Renal pelvis (tissue), 12 donors: ENCODE measurements at places on chromosomes 5 and 9.
A peak's percentile ranks its signal among the peaks of the same experiment; 100 is the strongest.

DNA sequence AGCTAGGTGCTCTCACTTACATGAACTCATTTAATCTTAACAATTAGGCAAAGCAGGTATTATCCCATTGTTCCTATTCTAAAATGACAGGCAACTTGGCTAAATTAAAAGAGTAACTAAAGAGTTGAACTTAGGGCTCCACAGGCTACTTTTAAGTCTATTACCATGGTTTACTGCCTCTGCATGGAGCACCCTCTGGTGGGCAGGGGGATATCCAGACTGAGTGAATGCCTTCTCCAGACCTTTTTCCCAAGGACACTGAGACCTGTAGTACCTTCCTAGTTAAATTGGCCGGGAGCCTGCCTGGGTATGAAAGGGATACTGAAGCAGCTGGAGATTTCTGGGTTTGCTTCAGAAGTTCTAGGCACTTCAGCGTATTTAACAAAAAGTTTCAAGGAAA lies 238.1 kb downstream of the ELAVL2 start:
- no peak for DNase-seq

- no peak for DNase-seq
These were observed 306.6 kb downstream of the FBXL7 start for GRCh38 chr5:15806613-15807012.

- DNase-seq, result no peak
These were observed 3.8 kb upstream of the PRKAA1 start for GRCh38 chr5:40801771-40802562.

DNA sequence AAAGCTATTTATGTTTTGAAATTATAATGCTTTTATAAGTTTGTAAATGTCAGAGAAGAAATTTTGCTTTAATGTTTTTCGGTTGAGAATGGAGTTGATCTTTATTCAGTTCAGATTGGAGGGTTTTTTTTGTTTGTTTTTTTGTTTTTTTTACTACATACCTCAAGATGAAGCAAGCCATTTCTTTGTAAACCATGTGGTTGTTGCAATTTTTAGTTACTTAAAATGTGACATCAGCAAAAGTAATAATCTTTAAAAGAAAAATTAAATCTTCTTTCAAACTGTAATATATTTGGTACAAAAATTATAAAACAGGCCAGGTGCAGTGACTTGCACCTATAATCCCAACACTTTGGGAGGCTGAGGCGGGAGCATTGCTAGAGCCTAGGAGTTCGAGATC lies 102.6 kb downstream of the CDC42SE2 start:
- DNase-seq, result no peak

GRCh38 chr9:73151653-73152542 lies at the start of gene ANXA1:
Gene ANXA1, plus strand, starts transcription at chr9:73151865. Its CDS starts 6,671 bp downstream, at chr9:73158536.
- no peak for DNase-seq

GRCh38 chr9:6641561-6641960 lies 4.0 kb downstream of the GLDC start:
- DNase-seq, result no peak

- no peak for DNase-seq
These were observed 6.2 kb upstream of the SCAMP1 start for GRCh38 chr5:78354066-78354670.

DNA sequence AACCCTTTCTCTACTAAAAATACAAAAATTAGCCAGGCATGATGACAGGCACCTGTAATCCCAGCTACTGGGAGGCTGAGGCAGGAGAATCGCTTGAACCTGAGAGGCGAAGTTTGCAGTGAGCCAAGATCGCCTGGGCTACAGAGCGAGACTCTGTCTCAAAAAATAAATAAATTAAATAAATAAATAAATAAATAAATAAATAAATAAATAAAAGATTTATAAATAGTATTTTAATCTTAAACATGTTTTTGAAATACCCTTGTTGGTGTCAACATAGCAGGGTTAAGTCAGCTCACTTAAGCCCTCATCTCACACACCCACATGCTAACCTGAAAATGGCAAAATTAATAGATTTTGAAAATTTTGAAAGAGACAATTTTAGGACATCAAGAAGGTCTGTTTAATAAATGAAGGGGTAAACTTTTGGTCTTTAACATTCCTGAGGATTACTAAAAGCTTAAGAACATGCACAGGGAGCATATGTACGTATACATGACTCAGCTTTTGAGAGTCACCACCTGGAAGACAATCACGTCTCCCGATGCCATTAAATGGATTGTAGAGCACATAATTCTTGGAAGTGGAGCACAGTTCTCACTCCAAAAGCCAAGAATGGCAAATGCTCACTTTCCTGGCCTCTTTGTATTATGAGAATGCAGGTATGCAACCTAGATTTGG lies 202.5 kb downstream of the GDNF start:
- no peak for DNase-seq

GRCh38 chr9:129776938-129777768 lies 24.3 kb upstream of the PTGES start:
- DNase-seq, result peak; percentile 69

GRCh38 chr5:14447958-14448911 lies 133.4 kb upstream of the OTULINL start:
- no peak for DNase-seq

DNA sequence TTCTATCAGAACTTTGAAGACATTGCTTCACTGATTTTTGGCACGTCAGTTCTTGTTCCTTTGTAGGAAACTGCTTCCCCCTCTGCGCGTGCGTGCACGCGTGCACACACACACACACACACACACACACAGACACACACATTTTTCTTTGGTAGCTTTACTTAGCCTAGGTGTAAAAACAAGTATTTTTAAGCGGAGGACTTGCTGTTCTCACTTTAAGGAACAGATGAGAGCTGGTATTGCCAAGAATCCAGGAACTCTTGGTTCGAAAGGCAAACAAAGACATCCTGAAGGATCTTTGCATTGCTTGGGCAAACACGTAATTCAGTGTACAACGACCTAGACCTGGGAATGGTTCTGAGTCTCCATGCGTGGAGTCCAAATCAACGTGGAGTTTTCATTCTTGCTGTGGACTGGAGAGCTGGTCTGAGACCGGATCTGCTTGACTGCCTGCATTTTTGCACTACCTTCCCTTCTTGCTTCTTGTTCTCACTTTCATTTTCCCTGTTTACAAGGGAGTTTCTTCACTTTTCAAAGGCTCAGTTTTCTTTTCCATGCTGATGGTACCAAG lies 8.2 kb downstream of the TMEM268 start:
- no peak for DNase-seq

GRCh38 chr5:143262393-143263174 lies 140.9 kb downstream of the NR3C1 start:
- DNase-seq, result no peak

DNA sequence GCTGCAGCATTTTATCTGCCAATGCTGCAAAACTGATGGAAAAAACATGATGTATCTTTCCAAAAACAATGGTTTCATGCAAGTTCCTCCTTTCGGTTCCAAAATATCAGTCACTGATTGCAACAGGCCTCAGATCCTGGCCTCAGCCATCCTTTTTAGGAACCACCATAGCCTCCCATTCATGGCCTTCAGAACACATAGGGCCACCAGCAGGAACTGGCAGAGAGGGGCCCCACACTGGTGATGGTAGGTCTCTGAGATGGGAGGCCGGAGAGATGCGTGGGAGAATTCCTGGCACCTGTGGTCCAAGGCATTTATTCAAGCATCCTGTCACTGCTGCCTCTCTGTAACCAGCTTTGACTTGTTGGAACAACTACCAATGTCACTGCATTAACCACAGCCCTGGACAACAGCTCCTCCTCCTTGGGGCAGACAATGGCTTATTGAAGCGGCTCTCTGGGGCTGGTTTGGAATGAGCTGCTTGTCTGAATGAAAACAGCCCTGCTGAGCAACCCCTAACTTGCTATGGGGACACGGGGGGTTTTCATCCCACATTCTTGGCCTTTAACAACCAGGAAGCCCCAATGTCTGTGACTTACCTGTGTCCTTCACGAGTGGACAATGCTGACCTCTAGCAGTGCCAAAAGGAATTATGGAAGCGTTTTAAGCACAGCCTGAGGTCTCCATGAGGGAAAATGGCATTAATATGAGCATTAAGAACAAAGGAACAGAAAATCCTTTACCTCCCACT lies 108.1 kb downstream of the LHFPL2 start:
- DNase-seq, result no peak

GRCh38 chr9:35108461-35108860 lies 5.5 kb upstream of the STOML2 start:
- DNase-seq, result no peak

- DNase-seq, result peak; percentile 93
These were observed 7.0 kb downstream of the ASS1 start for GRCh38 chr9:130451509-130452388.

DNA sequence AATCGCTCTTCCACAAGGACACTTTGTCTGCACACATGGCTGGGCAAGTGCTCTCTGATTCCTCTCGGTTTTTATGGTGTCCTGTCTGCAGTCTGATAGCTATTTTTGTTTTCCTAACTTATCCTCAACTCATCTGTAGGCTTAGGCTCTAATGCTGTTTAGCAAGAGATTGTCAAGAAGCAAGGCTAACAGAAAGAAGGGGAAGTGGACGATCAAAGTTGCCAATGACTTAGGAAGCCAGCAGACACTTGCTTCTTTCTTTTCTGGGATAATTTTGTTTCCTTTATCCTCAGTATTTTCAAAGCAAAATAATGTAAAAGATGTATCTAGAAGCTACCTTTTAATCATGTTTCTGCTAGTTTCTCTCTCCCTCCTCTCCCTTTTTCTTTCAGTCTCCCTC lies 130.7 kb downstream of the PRKACG start:
- DNase-seq, result no peak

GRCh38 chr9:134191455-134192209 lies 27.3 kb upstream of the RNU6ATAC start:
- no peak for DNase-seq

DNA sequence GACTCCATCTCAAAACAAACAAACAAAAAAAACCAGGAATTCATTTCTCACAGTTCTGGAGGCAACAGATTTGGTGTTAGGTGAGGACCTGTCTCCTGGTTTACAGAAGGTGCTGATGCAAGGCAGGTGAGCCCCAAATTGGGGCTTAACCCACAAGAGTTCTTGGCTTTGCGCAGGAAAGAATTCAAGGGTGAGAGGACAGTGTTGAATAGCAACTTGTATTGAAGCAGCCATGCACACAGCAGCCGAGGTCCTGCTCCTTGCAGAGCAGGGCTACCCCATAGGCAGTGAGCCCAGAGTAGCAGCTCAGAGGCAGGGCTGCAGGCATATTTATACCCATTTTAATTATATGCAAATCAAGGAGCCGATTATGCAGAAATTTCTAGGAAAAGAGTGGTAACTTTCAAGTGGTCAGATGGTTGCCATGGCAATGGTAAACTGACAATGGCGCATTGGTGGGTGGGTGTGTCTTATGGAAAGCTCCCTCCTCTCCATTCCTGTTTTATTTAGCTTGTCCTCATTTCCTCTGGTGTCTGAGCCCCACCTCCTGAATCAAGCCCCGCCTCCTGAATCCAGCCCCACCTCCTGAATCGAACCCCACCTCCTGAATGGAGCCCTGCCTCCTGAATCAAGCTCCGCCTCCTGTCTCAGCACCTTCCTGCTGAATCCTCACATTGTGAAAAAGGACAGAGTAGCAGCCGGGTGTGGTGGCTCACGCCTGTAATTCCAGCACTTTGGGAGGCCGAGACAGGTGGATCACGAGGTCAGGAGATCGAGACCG lies 34.5 kb upstream of the COL5A1 start:
- no peak for DNase-seq

- DNase-seq, result no peak
These were observed 149.0 kb upstream of the WWC1 start for GRCh38 chr5:168142402-168142801.

DNA sequence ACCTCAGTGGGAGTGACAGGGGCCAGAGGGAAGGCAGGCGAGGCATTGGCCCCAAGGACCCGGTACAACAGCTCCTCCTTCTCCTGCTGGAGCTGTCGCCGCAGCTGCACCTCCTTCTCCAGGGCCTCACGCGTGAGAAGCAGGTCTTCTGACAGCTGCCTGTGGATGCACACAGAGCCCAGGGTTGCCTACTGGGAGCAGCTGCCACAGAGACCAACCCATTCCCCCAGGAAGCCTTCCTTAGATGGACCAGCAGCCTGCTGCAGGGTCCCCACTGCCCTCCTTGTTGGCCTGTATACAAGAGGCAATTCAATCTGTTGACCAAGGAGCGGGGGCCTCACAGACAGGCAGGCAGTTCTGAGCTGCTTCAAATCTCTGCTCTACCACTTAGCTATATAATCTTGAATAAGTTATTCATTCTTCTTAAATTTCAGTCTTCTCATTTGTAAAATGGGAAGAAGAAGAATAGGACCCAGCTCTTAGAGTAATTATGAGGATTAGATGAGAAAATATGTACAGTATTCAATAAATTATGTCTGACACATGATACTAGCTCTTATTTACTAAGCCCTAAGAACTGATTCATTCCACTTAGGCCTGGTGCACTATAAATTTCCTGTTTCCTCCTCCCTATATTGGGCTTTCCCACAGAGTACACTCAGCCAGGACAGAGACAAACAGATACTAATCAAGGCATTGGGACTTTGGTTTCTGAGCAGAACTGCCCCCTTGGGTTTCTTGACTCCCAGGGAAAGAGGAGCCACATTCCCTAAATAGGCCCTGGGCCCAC lies 26.1 kb upstream of the ANXA6 start:
- DNase-seq, result no peak

- no peak for DNase-seq
These were observed 86.7 kb upstream of the TAS2R1 start for GRCh38 chr5:9716838-9717281.

DNA sequence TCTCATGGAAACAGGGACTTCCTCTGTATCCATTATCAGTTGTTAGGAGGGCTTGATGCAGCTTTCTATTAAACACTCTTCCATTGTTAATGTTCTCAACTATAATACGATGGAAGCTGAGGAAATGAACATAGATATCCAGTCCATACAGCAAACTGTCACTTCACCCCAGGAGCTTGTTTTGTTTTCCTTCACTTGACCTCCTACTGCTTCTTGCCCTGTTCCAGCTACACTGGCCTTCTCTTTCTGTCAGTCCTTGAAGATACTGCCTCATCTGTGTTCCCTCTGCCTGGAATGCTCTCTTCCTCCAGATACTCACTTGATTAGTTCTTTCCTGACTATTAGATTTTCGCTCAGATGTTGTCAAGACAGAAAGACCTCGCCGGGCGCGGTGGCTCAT lies 17.1 kb downstream of the CTNNA1 start:
- no peak for DNase-seq

DNA sequence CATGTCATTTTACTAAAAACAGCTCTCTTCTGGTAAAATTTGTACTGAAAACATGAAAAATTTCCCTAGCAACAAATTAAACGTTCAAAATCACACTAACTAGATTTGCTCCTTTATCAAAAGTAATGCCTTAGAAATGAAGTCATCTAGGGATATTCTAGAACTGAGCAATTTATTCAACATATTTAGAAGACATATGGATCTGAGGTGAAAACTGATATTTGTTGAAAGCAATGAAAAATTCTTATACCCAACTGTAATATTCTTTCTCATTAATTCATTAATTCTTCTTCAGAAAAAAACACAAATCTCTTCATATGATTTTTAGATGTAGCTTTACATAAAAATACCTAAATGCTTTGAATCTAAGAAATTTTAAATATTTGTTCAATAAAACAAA lies 604.9 kb downstream of the NR2F1-AS1 start:
- DNase-seq, result no peak

GRCh38 chr9:88947581-88948573 lies 43.4 kb upstream of the S1PR3 start:
- no peak for DNase-seq
